Activated T-helper 1 cell treated with anti-CD3 and anti-CD28 coated beads, Interleukin-12 subunit alpha, Interleukin-12 subunit beta, Interleukin-2, Interleukin-4 antibody, amounts not matched to agents 30 ng/mL and 10 ng/mL and 1 ng/mL, durations not matched to agents 14 hours and 24 hours and 36 hours (primary cell): ENCODE measurements at places on chromosomes 7 and 10.

- no peak for DNase-seq
- no peak overlapping the region for H3K27ac ChIP-seq
- H3K27me3 ChIP-seq, result peaks cover 9% of the 10 kb centered on the region
Observed at GRCh38 chr7:7329326-7329725, 147.0 kb downstream of the C1GALT1 start.

GRCh38 chr7:129530795-129531391 lies 28.6 kb downstream of the SMKR1 start:
- no peak overlapping the region for H3K4me3 ChIP-seq
- H3K36me3 ChIP-seq, result no peaks in the 10 kb centered on the region
- no peaks in the 10 kb centered on the region for H3K27me3 ChIP-seq
- peak; percentile 8 for DNase-seq
- peaks cover 12% of the 10 kb centered on the region for H3K4me1 ChIP-seq
- peak overlapping the region; percentile 79 for H3K27ac ChIP-seq

- no peak overlapping the region for H3K27ac ChIP-seq
- H3K4me3 ChIP-seq, result no peak overlapping the region
- no peak for DNase-seq
- no peaks in the 10 kb centered on the region for H3K36me3 ChIP-seq
- H3K4me1 ChIP-seq, result no peaks in the 10 kb centered on the region
Observed at GRCh38 chr10:71137701-71138100, 74.7 kb upstream of the UNC5B start.

DNA sequence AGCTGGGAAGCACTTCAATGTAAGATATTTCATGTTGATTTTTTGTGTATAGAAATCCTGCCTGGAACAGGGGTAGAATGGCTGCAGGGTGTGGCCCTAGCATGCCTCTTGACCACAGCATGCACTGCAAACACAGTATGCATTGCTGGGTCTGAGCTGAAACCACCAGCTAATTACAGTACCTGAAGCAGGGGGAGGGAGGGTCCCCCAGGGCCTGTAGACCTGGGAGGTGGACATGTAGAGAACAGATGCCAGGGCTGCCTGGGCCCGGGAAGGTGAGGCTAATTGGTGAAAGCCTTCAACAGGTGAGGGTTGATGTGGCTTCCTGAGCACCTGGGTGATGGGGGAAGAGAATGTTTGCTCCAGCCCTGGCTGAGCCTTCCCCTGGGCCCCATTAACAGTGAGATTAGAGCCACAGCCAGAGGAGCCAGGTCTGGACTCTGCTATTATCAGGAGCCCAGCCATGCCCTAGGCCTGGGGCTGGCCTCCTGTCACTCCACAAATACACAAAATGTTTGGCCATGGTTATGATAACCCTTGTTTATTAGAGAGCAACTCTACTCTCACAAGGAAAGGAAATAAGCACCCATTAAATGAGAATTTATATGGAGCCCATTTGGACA lies 83.3 kb downstream of the PLXNA4 start:
- H3K36me3 ChIP-seq, result no peaks in the 10 kb centered on the region
- peaks cover 4% of the 10 kb centered on the region for H3K27me3 ChIP-seq
- DNase-seq, result no peak
- no peak overlapping the region for H3K27ac ChIP-seq
